ENCODE measurements at places on chromosomes 1 and 21. TPM values are rescaled to one million over a fixed set of nuclear protein-coding genes. Genes with fewer than 3 reads are reported as not detected.

NUAK2 gene
- 12.7 TPM for total RNA-seq

HSPB7 gene
- not detected for total RNA-seq

DNA sequence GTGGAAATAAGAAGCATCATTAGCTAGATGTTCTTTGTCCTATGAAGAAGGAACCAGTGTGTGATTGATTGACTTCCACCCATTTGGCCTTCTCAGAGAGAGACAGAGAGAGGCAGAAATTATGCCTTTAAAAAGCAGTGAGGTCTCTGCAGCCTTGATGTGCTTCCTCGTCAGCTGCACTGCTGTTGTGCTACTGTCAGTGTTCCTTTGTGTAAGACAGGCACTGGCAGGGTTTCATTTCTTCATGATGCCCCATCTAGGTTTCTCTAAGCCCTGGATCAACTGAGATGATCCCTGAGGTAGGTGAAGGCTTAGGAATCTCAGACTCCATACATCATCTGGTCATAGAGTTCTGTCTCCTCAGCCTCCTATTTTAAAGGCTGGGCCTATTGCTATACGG is 34.9 kb downstream of the GPR3 start:
- DNase-seq = no peak

GRCh38 chr1:10866321-10867093 is 70.1 kb upstream of the CASZ1 start:
- no peak for DNase-seq

DNA sequence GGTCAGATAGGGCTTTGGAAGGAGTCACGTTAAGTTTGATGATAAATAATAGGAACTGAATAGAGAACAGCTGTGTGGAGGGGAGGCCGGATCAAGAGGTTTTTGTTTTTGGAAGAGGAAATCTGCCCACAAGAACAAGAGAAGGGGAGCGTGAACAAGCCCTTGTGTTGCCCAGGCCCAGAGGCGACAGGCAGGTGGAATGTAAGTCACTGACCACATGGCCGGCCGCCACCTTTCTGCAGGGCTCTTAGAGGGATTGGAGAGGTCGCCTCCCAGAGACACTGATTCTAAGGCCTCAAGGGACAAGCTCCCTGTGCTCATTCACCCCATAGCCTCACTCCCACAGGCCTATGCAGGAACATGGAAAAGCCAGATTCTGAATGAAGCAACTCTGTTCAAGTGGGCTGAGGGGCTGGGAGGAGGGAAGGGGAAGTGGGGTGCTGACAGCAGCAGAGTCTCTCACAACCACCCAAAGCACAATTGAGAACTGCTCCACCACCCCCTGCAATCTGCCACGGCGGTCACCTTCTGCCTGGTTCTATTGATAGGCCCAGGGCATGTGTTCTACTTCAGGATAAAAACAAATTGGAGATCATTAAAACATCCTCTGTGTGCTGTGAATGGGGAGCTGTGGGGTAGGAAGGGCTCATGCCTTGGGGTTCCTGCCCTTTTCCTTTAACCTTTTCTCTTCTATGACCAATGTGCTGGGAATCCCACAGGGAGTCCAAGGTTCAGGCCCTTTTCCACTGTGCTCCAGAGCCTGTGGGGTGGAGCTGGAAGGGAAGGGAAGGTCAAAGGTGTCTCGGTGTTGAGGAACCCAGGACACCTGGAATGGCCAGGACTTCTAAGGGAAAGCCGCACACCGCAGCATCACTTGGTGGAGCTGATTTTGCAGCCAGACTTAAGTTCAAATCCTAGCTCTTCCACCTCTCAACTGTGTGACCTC is 63.3 kb upstream of the PARP1 start:
- no peak for DNase-seq

DNA sequence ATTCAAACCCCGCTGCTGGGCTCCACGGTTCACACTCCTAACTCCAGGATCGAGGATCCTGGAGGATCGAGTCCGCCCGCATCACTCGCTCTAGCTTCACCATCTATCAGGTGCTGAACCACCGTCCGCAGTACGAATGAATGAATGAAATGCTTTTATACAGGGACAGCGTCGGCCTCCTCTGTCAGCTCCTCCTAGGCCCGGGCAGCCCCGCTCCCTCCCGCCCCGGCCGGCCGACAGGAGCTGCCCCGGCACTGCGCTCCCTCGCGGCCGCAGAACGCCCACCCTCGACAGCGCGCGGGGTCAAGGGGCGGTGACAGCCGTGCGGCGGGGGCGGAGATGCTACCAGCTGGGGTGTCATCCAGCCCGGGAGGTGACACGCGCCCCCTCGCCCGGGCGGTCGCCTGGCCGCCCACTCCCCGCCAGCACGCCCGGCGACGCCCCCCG is 520 bp downstream of the ZBTB17 start:
- DNase-seq = peak; percentile 64

CD101 gene
- total RNA-seq = 4.2 TPM

- DNase-seq = no peak
Measured at GRCh38 chr1:92118826-92119225, 38.7 kb downstream of the BTBD8 start.

GRCh38 chr1:73500154-73500553 is 697.8 kb downstream of the LRRIQ3 start:
- DNase-seq = no peak

DNA sequence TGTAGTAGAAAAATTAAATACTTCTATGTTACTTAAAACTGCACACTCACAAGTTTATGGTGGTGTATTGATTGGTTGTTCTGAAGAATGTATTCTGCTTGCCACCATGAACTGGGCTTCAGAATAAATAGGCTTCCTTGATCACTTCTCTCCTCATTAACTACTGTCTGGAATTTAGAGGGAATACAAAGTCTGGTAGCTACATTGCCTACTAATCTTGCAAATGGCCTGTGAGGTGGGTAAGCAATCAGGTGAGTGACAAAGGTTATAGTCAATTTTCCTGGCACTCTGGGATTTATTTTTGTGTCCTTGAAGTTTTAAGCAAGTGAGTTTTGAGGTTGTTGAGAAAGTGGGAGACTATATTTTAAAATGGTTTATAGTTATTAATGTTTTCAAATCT is 101.8 kb downstream of the ROR1 start:
- DNase-seq = no peak

DNA sequence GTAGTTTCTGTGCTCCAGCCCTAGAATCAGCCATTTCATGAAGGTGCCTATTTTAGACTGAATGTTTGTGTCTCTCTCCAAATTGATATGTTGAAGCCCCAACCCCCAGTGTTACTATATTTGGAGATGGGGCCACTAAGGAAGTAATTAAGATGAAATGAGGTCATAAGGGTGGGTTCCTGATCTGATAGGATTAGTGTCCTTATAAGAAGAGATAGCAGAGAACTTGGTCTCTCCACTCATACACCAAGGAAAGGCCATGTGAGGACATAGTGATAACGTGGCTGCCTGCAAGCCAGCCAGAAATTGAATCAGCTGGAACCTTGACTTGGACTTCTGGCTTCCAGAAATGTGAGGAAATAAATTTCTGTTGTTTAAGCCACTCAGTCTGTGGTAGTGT is 12.3 kb downstream of the RAVER2 start:
- DNase-seq = no peak

DNA sequence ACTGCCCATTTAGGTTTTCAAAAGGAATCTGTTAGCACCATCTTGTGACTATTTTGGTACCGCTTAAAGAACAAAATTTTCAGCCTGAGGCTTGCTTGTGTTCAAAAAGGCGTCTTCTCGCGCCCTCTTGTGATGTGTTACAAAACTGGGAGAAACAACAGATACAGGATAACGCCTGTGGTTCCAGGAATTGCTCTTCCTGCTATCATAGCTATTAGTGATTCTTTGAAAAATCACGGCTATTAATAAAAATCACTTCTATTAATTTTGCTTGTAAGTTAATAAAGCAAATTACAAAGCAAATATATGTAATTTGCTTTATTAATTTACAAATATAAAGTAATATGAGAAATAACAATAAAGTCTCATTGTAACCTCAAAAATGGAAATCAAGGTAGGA is 82.2 kb upstream of the ABCD3 start:
- peak; percentile 40 for DNase-seq

DNA sequence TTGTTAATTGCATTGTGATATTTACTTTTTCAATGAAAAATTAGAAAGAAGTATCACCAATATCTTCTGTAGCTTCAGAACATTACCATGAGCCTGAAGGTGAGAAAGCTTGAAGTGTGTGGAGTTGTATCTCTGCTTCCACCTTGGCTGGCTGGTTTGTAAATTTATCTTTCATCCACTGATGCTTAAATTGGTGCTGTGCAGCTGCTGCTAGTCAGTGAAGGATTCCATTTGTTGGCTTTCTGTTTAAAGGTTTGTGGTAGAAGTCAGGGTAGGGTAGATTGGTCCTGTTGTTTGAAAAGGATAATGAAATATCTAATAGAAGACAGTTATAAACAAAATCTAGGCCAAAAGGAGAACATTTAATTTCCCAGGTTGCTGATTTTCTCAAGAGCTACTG is 105.7 kb downstream of the C1orf21 start:
- DNase-seq = no peak

DNA sequence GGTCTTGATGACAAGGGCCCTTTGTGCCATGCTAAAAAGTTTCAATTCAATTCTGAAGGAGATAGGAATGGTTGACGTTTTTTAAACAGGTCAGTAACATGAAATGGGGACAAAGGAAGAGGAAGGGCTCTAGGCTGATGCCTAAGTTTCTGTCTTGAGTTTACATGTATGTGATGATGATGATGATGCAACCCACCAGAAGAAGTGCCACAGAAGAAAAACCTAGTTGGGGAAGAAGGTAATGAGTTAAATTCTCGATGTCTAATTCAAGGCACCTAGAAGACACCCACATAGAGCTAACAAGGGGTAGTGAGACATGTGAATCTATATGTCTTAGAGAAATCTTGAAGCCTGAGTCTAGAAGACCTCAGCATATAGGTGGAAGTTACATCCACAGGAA is 44.4 kb upstream of the ATP1A1 start:
- DNase-seq = no peak

DNA sequence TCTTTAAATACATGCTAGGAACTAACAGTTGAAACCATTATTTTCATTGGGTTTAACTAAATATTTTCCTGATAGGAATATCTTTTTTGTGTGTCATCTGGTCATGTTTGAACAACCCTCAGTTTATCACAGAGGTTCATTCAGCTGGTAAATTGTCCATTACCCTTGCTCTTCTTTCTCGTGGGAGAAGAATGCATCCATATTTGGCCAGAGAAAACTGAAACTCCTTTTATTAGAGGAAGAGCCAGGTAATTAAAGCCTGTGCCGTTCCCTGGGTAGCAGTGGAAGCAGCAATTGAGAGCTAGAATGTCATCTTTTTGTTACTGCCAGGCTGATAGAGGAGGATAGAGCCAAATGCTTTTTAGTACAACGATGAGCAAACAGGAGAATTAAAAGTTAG is 587.2 kb upstream of the ZRANB2 start:
- DNase-seq = no peak

DNA sequence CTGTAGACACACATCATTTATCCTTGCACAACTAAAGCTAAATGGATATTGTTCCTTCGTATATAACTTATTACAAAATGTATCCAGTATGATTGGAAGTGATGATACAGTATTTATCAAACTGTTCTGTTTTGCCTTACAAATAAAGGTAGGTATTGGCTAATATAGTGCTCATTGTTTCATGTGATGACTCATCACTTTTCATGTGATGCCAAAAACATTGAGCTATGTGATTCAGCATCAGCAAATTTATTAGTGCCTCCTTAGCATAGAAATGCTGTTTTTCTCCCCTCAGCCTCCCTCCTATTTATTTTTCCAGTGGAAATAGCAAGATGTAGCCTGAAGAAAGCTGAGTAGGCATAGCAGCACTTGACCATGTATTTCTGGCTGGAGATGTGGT is 228.6 kb upstream of the LYPLAL1 start:
- no peak for DNase-seq

DNA sequence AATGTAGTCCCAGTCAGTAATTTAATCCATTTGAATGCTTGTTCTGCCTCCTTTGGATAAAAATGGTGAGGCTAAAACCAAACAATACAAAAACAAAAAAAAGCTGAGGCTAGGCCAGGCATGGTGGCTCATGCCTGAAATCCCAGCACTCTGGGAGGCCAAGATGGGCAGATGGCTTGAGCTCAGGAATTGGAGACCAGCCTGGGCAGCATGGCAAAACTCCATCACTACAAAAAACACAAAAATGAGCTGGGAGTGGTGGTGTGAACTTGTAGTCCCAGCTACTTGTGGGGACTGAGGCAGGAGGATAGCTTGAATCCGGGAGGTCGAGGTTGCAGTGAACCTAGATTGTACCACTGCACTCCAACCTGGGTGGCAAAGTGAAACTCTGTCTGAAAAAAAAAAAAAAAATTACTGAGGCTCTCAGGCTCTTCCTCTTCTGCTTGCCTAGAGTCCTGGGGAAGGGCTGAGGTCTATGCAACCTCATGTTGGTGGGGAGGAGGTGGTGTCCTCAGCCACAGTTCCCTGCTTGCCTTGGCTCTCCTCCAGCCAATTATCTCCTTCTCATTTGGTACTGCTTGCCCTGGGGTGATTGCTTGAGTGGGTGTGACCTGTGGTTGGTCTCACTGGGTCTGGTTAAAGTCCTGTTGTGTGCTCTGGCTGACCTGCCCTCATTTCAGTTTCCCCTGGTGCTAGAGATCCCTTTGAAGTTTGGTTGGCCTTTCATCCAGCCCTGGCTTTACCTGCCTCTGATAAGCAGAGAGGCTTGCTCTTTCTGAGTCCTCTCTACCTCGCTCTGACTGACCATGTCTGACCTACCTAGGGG is 20.9 kb downstream of the S1PR1 start:
- DNase-seq = peak; percentile 63

- no peak for DNase-seq
Measured at GRCh38 chr21:41508415-41509144, 622 bp upstream of the TMPRSS2 start.

DNA sequence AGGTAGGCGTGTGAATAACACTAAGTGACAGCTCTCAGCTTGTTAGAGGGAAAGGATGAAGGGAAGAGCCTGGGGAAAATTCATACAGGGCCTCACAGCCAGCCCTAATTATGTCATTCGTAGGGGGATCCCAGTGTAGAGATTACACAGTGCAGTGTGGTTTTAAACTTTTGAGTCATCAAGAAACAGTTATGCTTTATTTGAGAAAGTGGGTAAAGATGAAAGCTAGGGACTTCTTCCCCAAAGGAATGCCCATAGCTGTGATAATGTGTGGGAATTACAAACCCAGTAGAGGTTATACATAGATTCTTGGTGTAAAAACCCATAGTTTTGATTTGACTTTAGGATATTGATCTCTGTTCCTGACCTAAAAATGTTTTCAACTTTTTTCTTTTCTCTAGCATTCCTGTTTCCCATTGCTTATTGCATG is 1.9 kb downstream of the TTF2 start:
- peak; percentile 25 for DNase-seq

Measured in activated CD4-positive, alpha-beta T cell treated with anti-CD3 and anti-CD28 coated beads, Interleukin-2, amount 10 ng/mL, durations not matched to agents 7 days and 5 days (primary cell).